CD4-positive, alpha-beta memory T cell (primary cell): ENCODE measurements at places on chromosomes 3 and 15. TPM values are rescaled to one million over a fixed set of nuclear protein-coding genes. Genes with fewer than 3 reads are reported as not detected.

- no peaks in the 10 kb centered on the region for H3K27me3 ChIP-seq
- H3K27ac ChIP-seq: no peak overlapping the region
- DNase-seq: no peak
- no peaks in the 10 kb centered on the region for H3K4me1 ChIP-seq
These were observed 1.5 kb downstream of the GPR87 start for GRCh38 chr3:151315136-151315535.

The PEX11A gene
- total RNA-seq: 2.9 TPM

DNA sequence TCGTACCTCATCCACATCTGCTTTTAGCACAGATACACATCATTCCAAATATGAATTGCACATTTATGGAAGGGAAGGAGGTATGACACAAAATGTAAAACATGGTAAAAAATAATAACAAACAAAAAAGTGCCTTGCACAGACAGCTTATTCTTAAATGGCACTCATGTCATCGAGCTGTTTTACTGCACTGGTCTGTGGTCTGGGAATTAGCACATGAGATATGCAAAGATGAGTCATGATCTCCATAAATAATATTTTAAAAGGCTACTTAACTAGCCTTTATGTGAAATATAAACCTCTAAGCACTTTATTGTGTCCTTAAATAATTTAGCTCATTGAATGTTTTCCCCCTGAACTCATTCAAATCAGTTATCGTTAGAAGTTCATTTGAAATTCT, 142.2 kb upstream of the ZNF385D start:
- H3K27ac ChIP-seq: no peak overlapping the region
- no peak for DNase-seq
- no peaks in the 10 kb centered on the region for H3K36me3 ChIP-seq
- no peaks in the 10 kb centered on the region for H3K27me3 ChIP-seq
- H3K4me3 ChIP-seq: no peak overlapping the region
- H3K4me1 ChIP-seq: no peaks in the 10 kb centered on the region

DNA sequence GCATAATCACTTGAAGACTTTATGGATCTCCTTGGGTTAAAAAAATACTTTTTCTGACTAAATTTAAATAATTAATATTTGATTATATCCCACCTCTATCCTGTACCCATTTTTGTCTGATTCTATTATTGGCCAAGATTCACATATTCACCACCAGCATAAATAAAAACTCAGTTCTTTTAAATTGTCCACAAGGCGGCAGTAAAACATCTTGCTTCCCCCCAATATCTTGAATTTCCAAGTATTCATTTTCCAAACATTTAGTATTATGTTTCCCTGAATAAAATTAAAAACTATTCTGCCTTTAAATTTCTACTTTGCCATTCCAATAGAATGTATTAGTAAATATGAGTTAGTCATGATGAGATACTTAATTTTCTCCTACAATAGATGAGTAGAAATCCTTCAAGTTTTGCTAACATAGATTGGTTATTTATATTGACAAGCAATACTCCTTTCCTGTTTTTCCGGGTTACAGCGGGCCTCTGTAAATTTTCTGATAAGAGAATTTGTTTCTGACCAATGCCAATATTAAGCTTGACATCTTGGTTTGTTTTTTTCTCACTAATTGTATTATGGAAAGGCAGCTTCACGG, 218.7 kb upstream of the MDFIC2 start:
- peak; percentile 3 for DNase-seq
- no peaks in the 10 kb centered on the region for H3K27me3 ChIP-seq
- no peaks in the 10 kb centered on the region for H3K36me3 ChIP-seq
- H3K4me1 ChIP-seq: no peaks in the 10 kb centered on the region
- H3K4me3 ChIP-seq: no peak overlapping the region

The PRICKLE2 gene
- not detected for total RNA-seq

DNA sequence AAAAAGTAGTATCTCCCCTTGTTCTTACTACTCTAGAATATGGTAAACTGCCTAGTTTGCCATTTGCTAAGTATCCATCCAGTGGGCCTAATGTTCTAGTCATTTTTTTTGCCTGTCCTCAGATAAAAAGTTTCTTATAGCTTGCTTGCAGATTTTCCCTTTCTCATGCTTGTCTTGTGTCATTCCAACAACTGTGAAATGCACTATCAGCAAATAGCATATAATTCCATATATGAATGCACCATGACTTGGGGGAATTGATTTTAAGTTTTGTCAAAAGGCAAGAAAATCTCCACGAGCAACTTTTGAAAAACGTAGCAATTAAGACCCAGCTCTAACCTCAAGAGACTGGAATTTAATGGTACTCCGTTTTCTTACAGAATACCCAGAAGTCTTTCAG, 286.2 kb upstream of the GPR149 start:
- H3K27me3 ChIP-seq: no peaks in the 10 kb centered on the region
- no peaks in the 10 kb centered on the region for H3K36me3 ChIP-seq
- no peak overlapping the region for H3K4me3 ChIP-seq
- no peak overlapping the region for H3K27ac ChIP-seq

- no peaks in the 10 kb centered on the region for H3K36me3 ChIP-seq
- no peaks in the 10 kb centered on the region for H3K27me3 ChIP-seq
- H3K4me3 ChIP-seq: no peak overlapping the region
- peaks cover 16% of the 10 kb centered on the region for H3K4me1 ChIP-seq
- no peak overlapping the region for H3K27ac ChIP-seq
These were observed 4.3 kb downstream of the PROS1 start for GRCh38 chr3:93969443-93969842.
